ENCODE measurements at places on chromosomes 3 and 15.
A peak's percentile ranks its signal among the peaks of the same experiment; 100 is the strongest.

DNA sequence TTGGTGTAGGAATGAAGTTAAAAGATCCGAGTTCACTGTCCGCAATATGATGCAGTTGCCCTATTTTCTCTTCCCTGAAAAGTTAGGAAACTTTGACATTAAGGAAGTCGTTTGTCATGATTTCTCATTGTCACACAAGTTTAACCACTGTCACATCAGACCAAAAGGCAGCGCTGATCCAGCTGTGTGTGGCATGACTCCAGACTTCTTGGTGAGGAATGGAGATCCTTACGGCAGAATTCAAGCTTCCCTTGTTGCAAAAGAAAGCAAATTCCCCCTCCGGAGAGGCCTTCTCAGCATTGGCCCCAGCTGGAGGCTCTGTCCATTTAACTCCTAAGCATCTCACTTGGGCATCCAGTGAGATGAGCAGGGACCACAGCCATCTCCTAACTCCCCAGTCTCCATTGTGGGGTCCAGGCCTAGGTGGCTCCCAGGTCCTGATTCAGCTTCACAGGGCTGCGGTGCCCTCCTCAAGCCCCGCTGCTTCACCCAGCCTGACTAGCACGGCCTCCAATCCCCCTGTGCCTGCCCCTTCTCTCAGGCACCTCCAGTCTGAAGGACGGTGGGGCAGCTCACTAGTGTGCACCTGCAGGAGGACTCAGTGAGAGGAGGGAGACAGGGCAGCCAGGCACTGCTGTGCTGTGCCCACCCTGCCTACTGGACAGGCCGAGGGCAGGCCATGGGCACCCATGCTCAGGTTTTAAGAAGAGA is 159.5 kb downstream of the CHSY1 start:
- no peak for DNase-seq

GRCh38 chr15:70125605-70126004 is 27.9 kb upstream of the TLE3 start:
- DNase-seq, result no peak

DNA sequence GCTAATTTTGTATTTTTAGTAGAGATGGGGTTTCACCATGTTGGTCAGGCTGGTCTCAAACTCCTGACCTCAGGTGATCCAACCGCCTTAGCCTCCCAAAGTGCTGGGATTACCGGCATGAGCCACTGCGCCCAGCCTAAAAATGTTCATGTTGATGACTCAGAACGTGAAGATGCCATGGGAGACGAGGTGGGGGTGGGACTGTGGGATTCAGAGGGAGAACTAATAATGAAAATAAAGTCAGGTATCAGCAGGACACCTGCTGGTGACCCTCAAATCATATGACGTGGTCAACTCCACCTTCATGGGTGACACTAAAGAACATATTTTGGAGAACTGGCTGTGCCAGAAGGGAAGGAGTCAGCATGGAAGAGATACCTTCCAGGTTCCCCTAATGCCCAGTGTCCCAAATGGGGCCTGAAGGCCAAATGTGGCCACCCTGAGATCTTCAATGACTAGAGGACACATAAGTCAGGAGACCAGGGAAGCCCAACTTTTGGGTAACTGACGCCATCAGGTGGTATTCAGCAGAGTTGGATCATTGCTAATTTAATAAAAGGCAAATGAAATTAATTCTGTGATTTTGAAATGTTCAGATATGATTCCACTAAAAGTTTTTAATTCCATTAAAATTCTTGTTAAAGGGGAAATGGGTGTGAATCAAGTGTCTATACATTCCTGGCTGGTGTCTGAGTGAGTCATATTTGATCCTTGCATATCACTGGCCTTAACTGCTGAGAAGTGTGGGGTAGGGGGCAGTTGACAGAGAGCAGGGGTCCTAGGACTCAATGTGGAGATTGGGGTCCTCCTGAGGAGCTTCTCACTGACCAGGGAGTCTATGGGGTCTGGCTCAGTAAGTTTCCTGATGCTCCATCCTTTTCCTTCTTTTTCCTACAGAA is 88.6 kb upstream of the GSK3B start:
- DNase-seq, result peak; percentile 13

DNA sequence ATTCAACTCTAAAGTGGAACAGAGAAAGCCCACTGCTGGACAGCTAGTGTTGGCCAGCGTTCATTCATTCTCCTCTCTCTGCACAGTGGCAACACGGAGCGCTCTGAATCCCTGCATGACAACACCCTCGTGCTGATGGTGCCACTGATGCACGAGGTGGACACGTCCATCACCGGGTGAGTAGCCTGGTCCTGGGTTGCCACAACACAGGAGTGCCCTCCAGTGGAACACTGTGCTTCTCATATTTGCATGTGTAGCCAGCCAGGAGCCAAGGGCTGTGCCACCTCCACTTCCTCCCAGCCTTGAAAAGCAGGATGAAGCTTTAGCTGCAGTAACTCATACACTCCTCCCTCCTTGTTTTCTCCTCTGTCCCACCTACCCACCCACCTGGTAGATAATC is 120.0 kb upstream of the CTDSPL start:
- peak; percentile 6 for DNase-seq

- DNase-seq, result no peak
These were observed 28.5 kb downstream of the CYFIP1 start for GRCh38 chr15:22951381-22952280.

GRCh38 chr3:57658536-57658935 is 34.3 kb downstream of the DENND6A start:
- DNase-seq, result no peak

DNA sequence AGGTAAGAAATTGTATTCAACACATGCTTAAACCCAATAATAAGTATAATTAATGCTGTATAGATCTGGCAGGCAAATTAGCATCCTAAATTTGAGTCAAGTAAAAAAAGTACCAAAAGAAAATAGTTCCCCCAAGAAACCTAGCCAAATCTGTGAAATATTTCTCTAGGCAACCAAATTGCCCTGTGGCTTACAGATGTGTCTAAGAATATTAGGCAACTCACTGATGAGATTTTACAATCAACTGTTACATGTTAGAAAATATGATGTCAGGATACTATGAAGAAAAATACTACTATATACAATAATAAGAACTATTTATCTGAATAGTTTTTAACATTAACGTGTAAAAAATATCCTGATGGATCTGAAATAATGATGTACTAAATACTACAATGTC is 397.1 kb downstream of the TIGIT start:
- no peak for DNase-seq

- no peak for DNase-seq
These were observed 5.3 kb upstream of the NCK1 start for GRCh38 chr3:136856665-136857064.

- DNase-seq, result no peak
These were observed 1.3 kb upstream of the INSYN1 start for GRCh38 chr15:73754461-73754860.

DNA sequence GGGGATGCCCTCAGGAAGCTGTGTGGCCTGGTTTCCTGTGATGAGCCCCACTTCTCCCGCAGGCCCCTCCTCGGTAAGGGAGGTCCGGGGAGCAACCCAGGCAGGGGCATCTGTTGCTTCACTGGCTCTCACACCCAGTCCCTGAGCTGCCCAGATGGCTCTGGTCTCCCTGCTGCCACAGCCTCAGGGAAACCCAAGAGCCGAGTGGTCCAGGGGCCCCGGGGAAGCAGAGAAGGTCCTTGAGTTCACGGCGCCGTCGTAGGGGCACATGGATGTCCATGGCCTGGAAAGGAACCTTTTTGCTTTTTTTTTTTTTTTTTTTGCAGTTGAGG is 13.3 kb upstream of the LRRC15 start:
- no peak for DNase-seq
